A549 treated with Hydrocortisone at 1 μM for 4 hours (cell line): ENCODE measurements at places on chromosomes 11 and 22. TPM values are rescaled to one million over a fixed set of nuclear protein-coding genes. Genes with fewer than 3 reads are reported as not detected.

Gene NEU3
- 3.1 to 5.1 TPM (median 3.7 TPM) in 5 replicates for total RNA-seq

Gene SPON1
- 0.07 TPM in 1 of 5 replicates, not detected in the others for total RNA-seq

Gene KDM4E
- not detected in 5 replicates for total RNA-seq

Gene APOL3
- total RNA-seq: 0.03 to 0.13 TPM in 2 of 5 replicates, not detected in the others

Gene ZNHIT2
- 13.2 to 22.8 TPM (median 20.4 TPM) in 5 replicates for total RNA-seq

Gene SCGB1A1
- total RNA-seq: not detected in 5 replicates

Gene ASCL2
- total RNA-seq: not detected in 5 replicates

Gene FXYD6
- 0.30 to 0.50 TPM (median 0.39 TPM) in 5 replicates for total RNA-seq

Gene PGA5
- not detected in 5 replicates for total RNA-seq

Gene PLAAT4
- 1.0 to 3.8 TPM (median 2.0 TPM) in 5 replicates for total RNA-seq

Gene SAA4
- not detected in 5 replicates for total RNA-seq

Gene A4GALT
- 18.1 to 27.6 TPM (median 23.4 TPM) in 5 replicates for total RNA-seq

Gene ENTHD1
- total RNA-seq: not detected in 5 replicates

Gene MMP11
- 0.23 to 0.46 TPM (median 0.37 TPM) in 5 replicates for total RNA-seq

Gene RFPL1
- not detected in 5 replicates for total RNA-seq

Gene CSNK2A3
- 1.6 to 3.6 TPM (median 2.2 TPM) in 5 replicates for total RNA-seq

Gene SLC22A8
- not detected in 5 replicates for total RNA-seq

Gene PRAME
- 94.6 to 117 TPM (median 102 TPM) in 5 replicates for total RNA-seq

Gene FAM180B
- not detected in 5 replicates for total RNA-seq

Gene RASD2
- total RNA-seq: 0.68 to 0.84 TPM (median 0.82 TPM) in 5 replicates

Gene CNTF
- 0.92 to 1.5 TPM (median 1.3 TPM) in 5 replicates for total RNA-seq

Gene CRACR2B
- 3.0 to 6.3 TPM (median 5.7 TPM) in 5 replicates for total RNA-seq

Gene RNF169
- total RNA-seq: 3.7 to 6.7 TPM (median 4.7 TPM) in 5 replicates

Gene KRTAP5-2
- total RNA-seq: not detected in 5 replicates

Gene TEX54
- total RNA-seq: not detected in 5 replicates

Gene PLA2G3
- not detected in 5 replicates for total RNA-seq
